ENCODE measurements at places on chromosomes 16 and 17. TPM values are rescaled to one million over a fixed set of nuclear protein-coding genes. Genes with fewer than 3 reads are reported as not detected.

The SEC14L5 gene
- 0.21 TPM for total RNA-seq

DNA sequence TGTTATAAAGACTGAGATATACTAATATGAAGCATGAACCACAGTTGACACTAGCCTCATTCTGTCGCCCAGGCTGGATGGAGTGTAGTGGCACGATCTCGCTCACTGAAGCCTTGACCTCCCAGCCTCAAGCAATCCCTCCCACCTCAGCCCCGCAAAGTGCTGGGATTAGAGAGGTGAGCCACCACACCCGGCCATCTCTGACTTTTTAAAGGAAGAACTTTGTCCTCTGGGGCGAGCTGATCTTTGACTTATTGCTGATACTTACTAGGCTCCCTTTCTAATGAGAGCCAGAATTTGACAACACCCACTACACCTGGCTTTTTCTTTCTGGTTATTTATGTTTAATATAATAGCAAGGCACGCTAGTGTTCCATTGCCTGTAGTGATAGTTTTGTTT lies 57.2 kb downstream of the CLEC16A start:
- no peak for DNase-seq

DNA sequence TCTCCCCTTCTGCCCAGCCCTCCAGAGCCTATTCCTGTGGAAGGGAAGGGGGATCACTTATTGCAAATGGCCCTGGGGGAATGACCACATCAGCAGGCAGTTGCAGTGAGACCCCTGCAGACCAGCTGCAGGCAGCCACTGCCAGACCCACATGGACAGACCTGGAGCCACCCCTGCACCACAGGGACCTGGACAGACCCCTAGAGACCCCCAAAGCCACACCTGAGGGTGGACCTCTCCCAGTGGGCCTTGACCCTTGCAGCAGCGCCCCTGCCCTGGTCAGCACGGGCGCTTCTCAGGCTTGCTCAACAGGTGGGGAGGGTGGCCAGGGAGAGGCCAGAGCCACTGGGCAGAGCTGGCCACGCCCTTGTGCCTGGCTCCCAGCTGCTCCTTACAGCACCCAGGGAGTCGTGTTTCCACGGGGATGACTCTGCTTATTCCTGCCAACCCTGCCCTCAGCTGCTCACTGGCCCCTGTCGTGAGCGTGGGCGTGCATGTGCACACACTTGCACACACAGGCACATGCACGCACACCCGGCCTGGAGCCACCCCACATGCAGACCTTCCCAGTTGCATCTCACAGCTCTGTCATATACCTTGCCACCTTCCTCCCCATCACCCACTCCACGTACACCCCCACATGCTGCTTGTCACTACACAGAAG lies 1.3 kb upstream of the SCN4A start:
- no peak for DNase-seq

The KRTAP1-1 gene
- total RNA-seq: not detected

The CACNG1 gene
- total RNA-seq: not detected

GRCh38 chr16:14193316-14193871 lies 122.3 kb downstream of the MRTFB start:
- DNase-seq: no peak

The TOM1L1 gene
- total RNA-seq: 54.8 TPM

DNA sequence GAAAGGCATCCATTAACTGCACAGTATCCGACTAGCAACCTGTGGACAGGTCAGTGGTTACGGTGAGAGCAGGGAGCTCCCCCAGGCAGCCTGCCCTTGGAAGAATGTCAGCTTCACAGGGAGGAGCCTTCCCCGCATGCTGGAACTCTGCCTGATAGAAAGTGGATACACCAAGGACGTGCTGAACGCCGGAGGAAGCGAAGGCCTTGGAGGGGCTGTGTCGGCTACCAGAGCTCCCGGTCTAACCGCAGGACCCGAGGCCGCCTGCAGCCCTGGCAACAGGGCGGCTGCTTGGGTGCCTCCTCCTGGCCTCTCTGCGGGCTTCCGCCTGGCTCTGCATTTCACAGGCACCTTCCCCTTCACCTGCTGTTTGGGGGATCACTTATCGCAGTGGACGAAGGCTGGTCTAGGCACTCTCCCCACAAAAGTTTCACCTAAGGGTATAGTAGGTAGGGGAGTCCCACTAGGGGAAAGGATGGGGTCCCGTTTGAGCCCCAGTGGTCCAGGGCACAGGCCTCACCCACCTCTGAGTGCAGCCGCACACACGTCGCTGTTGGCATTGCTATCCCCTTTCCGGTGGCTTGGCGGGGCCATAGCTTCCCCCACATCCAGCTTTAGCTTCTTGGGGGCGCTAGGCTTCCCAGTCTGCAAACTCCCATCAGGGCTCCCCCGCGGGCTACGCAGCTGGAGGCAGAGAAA lies 29.8 kb downstream of the PELP1 start:
- DNase-seq: no peak

The PYDC1 gene
- not detected for total RNA-seq

The CCL7 gene
- total RNA-seq: not detected

GRCh38 chr16:27463741-27464591 lies 62.0 kb downstream of the IL21R start:
- DNase-seq: no peak

The C16orf86 gene
- total RNA-seq: 0.98 TPM

DNA sequence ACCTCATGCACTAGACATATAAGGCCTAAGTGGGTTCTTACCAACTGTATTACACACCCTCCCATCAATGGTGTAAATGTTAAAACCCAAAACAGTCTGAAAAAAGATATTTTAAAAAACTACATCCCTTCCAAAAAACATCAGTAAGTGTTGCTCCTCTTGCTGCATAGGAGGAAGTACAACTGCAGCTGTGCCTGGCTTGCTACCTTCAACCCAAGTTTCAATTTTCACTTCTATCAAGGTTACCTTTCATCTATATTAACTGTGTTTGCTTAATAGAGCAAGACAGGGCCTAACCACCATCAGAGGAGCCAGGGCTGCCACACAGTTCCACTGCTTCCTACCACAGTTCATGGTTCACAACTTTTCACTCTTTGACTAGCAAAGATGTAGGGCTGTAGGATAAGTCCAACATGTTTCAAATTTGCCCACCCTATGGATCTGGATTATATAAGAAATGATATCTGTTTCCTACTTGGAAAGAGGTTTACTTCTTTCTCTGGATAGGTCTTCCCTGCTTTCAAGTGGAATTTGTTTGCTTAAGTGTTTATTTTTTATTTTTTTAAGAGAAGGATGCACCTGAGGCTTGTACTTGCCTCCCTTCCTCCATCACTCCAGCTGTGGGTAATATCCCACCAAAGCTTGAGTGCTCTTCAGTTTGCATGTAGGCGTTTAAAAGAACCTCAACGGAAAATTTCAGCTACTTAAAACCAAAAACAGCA lies 56.7 kb downstream of the GRB7 start:
- no peak for DNase-seq

The KRTAP4-1 gene
- total RNA-seq: not detected
